ENCODE measurements at places on chromosomes 3 and 15.

DNA sequence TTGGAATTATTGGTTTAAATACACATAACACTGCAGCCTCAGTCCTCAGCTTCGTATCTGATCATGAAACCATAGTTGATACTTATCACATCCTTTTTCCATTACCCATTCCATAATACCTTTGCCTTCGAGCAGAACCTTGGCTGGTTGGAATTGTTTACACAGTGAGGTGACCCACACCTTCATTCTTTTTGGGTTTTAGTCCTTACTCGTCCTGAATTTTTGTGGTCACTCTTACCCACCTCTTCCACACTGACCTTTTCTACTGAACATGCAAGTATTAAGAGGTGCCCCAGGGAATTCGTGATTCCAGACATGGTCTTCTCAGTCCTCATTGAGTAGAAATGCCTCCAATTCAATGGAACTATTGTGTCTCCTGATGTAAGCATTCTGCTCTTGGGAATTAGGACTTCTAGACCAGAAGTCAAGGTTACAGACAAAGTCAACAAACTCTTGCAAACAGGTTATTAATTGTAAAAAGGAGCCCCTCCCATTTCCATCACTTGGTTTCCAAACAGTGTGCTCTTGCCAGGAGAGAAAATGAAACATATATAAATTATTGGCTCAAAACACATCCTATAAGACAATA is 37.7 kb downstream of the SCN11A start:
- no peak for DNase-seq

- DNase-seq: no peak
Measured at GRCh38 chr15:100241572-100242482, 99.9 kb downstream of the ADAMTS17 start.

DNA sequence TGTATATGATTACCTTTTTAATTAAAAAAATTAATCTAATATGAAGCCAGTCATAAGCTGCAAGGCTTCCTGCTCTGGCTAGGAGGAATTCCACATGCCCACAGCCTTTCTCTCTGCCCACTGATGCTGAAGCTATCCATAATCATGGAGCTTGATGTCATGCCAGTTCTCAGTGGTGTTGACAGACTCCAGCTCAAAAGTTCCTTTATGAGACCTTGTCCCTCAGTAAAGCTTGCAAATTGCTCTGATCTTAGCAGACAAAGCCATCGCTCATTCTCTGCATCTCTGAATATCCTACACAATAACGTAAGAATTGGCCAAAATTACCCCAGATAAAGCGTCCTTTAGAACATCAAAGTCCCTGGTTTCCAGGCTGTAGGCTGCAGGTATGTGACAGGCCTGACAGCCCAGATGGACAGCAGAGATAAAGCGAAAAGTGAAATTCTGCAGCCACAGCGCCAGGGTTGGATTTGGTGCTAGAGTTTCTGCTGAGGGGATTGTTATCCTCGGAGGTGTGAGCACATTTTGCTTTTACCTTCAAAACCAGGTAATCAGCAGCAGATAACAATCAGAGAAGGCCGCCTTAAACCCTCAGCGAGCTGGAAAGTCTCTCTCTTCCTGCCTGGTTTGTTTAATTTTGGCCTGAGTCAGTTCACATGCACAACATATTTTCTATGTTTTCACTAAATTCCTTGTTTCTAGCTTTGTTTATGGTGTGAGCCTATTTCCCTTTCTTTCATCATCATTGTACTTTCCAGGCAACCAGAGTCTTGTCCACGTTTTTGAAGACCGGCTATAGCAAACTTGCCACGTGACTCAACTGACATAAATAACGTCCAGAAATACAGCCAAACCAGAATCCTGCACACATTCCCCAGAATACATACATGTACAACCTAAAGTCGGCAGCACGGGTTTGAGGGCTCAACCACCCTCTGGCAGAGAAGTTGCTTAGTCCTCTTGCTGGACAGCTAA is 36.6 kb upstream of the ALDH1A3 start:
- no peak for DNase-seq

DNA sequence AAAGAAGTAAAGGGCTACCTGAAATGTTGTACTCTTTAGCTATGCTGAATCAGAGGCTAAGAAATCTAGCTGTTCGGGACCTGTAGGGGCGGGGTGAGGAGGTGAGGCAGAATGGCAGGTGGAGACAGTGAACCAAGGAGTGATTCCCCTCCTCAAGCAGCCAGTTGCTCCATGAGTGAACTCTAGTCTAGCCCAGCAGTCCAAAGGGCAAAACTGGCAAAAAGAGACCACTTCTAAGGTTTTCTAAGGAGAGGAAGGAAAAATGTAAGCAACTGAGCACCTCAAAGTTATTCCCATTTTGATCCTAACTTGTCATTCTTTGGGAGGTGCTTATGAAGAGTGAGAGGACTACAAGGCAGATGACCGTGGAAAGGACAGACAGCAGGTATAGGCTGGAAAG is 19.3 kb upstream of the TOPAZ1 start:
- no peak for DNase-seq

DNA sequence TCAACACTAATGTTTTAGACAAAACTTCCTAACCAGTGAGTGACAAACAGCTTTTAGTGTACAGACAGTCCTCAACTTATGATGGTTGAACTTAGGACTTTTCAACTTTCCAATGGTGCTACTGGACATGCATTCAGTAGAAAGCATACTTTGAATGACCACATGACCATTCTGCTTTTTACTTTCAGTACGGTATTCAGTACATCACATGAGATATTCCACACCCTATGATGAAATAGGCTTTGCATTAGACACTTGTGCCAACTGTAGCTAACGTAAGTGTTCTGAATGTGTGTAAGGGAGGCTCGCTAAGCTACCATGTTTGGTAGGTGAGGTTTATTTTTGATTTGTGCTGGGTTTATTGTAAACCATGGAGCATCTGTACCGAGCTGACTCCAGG is 113.7 kb downstream of the WNT7A start:
- no peak for DNase-seq

DNA sequence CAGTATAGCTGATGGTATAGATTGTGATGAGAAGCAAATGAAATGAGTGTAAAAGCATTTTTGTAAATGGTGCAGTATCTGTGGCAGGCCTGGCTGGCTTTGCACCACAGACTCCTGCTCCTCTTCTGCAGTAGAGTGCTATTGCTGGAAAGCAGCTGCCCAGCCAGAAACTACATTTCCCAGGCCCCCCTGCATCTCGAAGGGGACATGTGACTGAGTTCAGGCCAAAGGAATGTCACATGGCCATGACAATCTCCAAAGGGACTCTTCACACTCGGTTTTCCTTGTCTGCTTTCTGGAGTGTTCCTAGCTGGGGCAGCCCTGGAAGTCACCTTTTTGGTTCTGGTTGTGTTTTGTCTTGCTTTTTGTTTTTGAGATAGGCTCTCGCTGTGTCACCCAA is 277.1 kb downstream of the SUCLG2 start:
- DNase-seq: no peak

GRCh38 chr3:49872801-49873281 is 3.1 kb upstream of the CAMKV start:
- peak; percentile 51 for DNase-seq

DNA sequence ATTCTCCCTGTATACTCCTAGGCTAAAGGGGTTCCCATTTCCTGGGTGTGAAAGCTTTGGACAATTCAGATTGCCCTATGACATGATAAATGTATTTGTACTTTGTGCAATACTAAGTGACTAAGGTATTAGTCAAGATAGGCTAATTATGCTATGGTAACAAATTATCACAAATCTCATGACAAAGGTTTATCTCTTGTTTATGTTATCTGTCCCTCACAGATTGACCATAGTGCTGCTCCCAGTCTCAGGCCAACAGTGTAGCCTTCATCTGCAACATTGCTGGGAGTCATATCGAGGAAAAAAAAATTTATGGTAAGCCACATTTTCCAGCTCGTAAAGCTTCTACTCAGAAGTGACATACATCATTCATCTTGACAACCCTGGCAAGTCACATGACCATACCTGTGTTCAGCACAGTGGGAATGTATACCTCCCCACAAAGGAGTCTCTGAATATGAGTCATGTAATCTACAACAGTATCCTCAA is 346.2 kb downstream of the IGSF11 start:
- DNase-seq: no peak

DNA sequence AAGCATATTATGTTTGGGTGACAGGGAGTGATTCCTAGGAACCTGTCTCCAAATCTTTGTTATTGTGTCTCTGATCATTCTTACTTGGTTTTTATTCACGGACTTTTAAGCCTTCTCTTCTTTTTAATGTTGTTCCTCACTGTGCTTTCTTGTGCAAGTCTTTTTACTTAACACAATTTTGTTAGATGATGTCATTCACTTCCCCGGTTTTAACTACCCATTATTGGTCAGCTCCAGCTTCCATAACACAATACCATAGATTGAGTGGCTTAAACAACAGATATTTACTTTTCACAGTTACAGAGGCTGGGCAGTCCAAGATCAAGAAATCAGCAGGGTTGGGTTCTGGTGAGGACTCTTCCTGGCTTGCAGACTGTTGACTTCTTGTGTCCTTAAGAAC is 436.3 kb upstream of the CBLB start:
- no peak for DNase-seq

DNA sequence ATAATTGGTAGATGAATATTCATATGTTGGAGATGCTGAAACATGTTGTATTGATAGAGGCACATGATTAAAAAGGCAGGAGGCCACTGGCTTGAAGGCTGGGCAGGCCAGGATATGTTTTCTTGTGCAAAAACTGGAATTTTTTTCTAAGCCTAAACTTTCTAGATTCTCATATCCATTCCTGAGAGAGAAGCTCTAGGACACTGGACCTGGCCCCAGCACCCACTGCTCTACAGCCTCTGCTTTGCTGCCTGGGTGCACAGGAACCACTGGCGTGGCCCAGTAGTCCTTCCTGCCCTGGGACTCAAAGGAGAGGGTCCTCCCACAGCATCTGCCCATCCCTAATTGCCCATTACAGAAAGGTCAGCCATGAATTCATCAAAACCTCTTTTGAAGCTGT is 58.1 kb upstream of the APEH start:
- no peak for DNase-seq

DNA sequence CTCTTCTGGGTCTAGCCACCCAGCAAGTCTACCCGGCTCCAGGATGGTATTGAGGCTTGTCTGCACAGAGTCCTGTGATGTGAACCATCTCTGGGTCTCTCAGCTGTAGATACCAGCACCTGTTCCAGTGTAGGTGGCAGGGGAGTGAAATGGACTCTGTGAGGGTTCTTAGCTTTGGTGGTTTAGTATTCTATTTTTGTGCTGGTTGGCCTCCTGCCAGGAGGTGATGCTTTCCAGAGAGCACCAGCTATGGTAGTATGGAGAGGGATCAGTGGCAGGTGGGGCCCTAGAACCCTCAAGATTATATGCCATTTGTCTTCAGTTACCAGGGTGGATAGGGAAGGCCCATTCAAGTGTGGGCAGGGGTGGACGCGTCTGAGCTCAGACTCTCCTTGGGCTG is 283.4 kb upstream of the LYSMD4 start:
- no peak for DNase-seq

GRCh38 chr3:145490088-145491048 is 670.6 kb downstream of the PLOD2 start:
- no peak for DNase-seq

DNA sequence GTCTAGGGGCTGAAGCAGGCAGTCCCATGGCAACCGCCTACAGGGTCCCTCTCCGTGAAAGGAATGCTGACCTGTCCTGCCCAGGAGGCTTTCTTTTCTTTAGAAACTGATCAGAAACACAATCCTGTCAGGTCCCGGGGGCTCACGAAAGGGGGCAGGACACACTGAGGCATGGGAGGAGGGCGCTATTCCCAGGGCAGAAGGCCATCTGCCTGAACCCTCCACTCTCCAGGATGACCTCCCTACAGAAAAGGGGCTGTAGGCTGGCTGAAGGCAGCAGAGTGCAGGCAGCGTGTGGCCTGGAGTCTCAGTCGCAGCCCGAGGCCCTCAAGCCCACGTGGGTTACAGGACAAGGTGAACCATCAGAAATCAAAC is 18.4 kb upstream of the LRRK1 start:
- no peak for DNase-seq

DNA sequence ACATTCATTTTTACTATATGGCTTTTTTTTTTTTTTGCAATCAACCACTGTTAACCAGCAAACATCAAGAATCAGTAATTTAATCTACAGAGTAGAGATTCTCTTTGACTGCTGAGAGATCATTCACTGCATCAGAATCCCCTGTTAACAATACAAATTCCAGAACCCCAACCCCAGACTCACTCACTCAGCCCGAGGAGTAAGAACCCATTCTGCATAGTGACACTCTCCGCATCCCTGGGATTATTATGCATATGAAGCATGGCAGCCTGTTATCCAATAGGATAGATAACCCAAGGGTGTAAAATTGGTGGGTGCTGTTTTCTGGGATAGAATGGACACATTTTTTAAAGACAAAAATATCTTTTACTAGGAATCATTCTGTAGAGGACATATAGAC is 76.3 kb upstream of the CCDC39 start:
- no peak for DNase-seq

GRCh38 chr15:68177742-68178141 is 27.4 kb downstream of the CALML4 start:
- DNase-seq: no peak

- no peak for DNase-seq
Measured at GRCh38 chr15:85880501-85881190, 85.9 kb upstream of the KLHL25 start.

DNA sequence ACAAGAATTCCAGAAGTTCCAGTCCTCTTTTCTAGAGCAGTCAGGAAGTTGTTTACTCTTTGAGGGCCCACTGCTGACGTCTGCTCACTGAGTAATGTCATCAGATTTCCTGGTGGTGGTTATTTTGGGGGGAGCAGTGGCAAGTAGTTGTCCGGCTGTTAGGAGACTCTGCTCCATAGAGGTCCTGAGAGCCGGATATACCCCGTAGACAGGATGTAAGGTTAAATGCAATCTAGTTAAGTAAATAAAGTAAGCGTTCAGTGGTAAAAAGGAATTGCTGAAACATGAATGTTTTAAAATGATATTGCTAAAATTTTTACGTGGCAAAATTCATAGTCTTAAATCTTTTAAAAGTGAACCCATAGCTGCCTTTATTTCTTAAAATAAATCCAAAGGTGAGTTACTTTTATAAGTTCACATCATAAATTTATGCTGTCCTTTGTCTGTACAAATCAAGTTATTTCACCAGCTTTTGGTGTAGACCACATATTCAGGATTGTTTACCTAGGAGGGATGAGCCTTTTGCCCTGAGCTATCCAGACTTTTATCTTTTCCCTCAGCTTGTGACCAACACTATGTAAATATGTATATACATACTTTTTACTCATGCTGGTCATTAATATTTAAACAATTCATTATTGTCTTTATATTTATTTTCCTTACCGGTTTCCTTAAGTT is 65.8 kb downstream of the PDE8A start:
- no peak for DNase-seq
